ENCODE measurements at places on chromosomes 4 and X.

DNA sequence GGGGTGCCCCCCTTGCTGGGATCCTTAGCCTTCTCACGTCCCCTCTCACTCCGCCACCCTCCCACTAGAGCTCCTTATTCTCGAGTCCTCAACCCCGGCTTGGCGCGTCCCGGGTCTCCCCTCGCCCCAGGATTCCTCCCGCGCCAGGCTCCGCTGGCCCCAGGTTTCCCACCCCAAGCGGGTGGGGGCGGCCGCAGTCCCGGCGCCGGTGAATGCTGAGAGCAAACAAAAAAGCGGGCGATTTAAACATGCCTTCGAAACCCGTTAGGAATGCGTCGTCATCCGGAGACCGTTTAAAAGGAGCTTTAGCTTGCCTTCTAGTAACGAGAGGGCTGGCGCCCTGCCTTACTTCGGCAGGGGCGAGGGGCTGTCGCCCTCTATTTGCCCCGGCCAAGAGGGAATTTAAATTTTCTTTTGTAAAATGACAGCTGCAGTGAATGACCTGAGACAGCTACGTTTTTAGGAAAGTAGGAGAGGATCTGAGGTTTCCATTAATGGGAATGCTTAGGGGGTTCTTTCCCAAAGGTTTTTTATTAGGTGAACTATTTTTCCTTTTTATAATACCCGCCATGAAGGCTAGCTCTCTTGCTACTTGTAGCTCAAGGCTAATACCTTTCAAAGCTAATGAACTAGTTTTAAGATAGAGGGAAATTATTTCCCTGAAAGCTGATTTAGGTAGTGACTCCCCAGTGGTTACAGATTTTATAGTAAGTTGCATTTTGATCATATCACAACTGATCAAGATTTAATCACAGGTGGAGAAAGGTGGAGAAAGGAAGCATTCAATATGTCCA is 3.1 kb downstream of the JADE1 start:
- DNase-seq: no peak

DNA sequence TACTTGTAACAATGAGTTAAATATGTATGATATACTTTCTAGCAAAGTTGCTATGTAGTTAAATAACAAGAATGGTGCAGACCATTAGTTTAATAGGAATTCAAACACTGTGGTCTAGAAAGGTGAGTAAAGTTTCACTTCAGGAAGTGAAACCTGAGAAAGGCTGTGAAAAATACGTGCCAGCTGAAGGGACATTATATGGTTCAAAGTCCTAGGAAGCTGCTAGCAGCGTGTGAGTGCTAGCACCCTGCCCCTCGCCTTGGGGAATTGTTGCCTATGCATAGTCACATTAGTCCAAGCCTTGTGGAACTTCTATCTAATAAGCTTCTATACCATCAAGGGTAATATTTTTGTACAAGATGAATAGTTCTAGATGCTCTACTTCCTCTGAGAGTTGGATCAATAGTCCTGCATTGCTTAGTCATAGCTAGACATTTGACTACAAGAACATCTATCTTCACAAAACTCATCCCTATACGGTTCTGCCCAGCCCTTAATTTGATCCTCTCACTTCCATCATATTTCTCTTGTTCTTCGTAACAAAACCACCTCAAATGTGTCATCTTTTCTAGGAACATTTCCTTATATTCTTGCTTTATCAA is 45.8 kb upstream of the ARSJ start:
- peak; percentile 13 for DNase-seq

GRCh38 chrX:17986440-17986839 is 125.3 kb upstream of the RAI2 start:
- no peak for DNase-seq

GRCh38 chrX:100685284-100685996 is 41.4 kb downstream of the SRPX2 start:
- DNase-seq: peak; percentile 36

GRCh38 chrX:40061005-40061404 is 36.8 kb downstream of the BCOR start:
- DNase-seq: no peak

DNA sequence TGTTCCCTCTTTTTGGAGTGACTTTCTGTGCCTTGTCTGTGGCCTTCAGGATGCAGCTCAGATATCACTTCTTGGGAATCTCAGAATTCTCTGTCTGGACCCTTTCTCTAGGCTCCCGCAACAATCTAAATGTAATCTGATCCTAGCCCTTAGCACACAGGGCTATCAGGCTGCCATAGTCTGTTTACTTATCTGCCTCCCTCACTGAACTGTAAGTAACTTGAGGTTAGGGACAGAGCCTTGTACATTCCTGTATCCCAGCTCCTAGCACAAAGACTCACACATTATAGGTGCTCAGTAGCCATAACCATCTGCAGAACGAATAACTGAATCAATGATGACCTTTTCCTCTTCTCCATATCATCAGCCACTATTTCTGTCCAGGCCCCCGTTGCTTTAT is 69.5 kb downstream of the RTL9 start:
- DNase-seq: no peak

GRCh38 chr4:183857040-183857439 is 48.1 kb upstream of the STOX2 start:
- no peak for DNase-seq

DNA sequence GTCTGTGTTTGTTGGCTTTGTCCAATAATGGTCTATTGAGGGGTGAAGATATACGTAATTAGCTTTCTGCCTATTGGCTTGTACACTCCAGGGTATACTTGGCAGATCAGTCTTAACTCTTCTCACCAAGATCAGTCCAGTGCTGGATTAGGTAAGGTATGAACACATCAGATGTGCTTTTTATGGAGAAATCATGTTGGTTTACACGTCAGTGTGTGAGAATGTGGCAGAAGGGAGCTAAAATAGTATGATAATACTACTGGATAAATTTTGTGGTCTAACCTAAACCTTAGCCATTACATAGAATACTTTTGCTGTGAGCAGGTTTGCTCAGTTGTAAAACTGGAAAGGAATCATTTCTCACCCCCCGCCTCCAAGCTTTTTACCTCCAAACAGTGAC is 4.2 kb downstream of the PDHA1 start:
- DNase-seq: no peak

DNA sequence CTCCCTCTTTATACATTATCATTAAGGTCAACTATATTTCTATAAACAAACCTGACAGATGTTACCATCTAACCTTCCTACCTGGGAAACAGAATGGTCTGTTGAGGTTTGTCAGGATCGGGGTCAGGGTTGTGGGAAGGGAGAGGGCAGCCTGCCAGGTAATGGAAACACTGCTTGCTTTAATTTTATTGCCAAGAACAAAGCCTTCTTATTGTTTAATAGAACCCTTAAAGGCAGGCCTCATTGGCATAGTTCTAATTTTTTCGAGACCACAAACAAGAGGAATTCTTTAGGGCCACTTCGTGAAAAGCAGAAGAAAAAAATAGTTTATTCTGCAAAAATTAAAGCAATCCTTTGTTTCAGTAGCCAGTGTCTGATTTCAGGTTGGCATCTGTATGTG is 113.2 kb downstream of the MID1 start:
- no peak for DNase-seq

DNA sequence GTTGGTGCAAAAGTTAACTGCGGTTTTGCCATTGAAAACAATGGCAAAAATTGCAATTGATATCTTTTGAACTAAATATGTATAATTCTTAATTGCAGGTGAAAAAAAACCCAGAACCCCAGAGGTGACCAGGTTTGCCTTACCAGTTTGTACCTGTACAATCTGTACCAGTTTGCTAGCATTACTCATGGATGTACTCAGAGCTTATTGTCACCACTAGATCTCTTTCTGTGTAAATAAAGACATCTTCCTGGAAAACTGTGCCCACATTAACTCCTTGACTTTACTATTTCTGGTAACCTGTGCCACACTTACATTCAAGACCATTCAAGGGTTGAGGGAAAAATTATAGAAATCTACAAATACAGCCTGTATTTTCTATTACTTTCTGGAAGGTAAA is 139.7 kb downstream of the ELOVL6 start:
- DNase-seq: no peak

GRCh38 chrX:23788521-23788920 is 5.5 kb downstream of the SAT1 start:
- no peak for DNase-seq

- no peak for DNase-seq
Measured at GRCh38 chr4:108433832-108434231, 186.5 kb upstream of the RPL34 start.

DNA sequence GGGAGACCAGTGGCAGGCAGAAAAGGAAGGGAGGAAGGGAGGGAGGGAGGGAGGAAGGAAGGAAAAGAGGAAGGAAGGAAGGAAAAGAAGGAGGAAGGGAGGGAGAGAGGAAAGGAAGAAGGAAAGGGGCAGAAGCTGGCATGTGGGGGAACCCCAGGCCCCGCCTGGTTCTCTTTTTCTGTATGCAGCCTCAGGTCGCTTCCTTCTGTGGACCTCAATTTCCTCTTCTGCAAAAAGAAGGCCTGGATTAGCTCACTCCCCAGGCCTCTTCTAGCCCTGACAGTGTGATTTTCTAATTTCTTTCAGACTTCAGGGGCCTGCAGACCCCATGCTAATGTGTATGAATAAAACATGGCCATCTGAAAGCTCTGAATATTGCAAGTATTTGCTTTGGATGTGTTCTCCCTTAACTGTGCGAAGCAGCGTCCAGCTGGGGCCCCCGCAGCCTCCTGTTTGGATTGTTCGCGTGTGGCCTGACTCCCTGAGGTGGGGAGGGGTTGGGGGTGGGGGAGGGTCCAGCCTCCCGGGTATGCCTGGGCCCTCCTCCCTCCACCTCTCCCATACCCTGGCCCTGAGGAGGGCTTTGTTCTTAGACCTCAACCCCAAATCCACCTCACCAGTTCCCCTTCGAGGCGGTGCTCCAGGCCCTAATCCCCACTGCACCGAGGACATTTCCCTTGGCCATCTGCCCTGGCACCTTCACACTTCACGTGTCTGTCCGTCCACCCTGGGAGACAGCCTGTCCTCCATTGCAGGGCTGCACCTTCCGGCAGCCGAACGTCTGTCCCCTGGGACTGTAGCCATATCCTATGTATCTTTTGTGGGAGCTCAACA is 199.9 kb upstream of the ATP6AP2 start:
- DNase-seq: no peak

- no peak for DNase-seq
Measured at GRCh38 chr4:165384598-165384997, 5.8 kb downstream of the CPE start.

- DNase-seq: no peak
Measured at GRCh38 chr4:37685161-37685822, 884 bp downstream of the RELL1 start.

GRCh38 chrX:41276661-41277506 is 57.1 kb upstream of the DDX3X start:
- DNase-seq: no peak

DNA sequence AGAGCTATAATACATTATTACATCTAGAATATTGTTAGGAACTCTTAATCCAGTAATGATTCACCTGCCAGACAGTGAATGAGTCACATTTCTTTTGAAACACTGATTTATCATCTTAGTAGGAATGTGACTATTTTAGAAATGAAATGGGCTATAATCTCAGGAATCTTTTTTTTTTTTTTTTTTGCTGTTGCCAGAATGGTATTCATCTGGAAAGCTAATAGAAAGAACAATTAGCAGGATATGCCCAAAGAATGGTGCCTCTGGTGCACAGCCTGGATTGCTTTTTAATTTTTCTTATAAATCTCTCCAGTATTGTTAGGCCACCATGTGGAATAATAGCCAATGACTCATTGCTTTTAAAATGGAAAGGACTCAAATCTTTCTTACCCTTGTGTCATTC is 181.1 kb upstream of the SMIM31 start:
- no peak for DNase-seq

GRCh38 chr4:84672177-84672576 is 89.2 kb downstream of the CDS1 start:
- no peak for DNase-seq

DNA sequence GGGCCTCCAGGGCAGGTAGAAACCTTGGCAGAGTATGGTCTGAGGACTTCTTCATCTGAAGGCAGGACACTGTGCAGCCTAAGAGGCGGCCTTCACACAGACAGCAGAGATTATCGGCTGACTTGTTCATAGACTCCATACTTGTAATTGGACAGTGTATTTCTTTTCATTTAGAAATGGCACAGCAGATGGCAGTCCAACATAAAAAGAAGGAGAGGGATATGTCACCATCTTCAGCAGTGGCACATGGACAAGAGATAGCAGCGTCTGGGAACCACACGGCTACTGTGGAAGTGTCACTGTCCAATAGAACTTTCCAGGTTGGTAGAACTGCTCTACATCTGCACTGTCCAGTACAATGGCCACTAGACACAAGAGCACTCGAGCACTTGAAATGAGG is 21.7 kb upstream of the GEMIN8 start:
- no peak for DNase-seq

- no peak for DNase-seq
Measured at GRCh38 chrX:129144172-129145038, 378.9 kb downstream of the SMARCA1 start.

GRCh38 chrX:79094075-79094832 is 50.2 kb upstream of the GPR174 start:
- no peak for DNase-seq

DNA sequence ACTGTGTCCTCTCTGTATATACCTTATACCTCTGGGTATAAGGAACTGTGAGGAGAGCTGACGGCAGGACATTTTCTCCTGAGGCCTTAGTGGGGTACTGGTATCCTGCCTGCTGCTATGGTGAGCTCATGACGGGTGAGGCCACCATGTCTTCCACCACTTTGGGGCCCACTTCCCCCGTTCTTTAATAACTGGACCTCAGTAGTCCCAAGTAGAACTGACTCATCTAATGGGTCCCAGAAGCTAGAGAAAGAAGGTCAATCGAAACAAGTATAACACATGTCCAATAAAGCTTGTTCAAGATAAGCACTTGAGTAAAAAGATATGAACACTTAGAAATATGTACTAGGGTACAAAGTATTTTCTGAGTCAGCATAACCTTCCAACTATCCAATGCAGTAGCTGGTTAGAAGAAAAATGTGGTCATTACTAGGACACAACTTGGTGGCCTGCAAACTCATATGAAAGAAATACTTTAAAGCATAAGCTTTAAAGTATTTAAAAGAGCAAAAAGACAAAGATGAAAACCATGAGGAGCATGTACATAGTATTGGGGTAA is 71.7 kb downstream of the DIPK2B start:
- DNase-seq: no peak

DNA sequence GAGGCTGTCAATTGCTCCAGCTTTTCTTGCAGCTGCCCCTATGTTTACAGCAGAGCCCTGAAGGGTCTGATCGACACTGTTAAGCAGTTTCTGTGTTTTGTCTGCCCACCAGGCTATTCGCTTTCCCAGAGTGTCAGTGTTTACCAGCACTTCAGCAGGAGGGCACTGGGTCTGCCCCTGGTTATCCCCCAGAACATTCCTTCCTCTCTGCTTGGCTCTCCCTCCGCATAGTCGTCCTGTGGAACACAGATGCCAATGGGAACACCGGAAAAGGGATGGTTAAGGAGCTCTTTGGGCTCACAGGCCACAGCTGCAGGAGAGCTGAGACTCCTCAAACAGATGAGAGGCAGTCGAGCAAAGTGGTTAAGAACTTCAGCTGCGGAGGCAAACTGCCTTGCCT is 71.3 kb upstream of the FBXW7 start:
- DNase-seq: no peak

GRCh38 chr4:6932475-6932874 is 22.8 kb downstream of the TBC1D14 start:
- DNase-seq: no peak

GRCh38 chrX:30620980-30621618 is 32.1 kb upstream of the GK start:
- DNase-seq: no peak

- DNase-seq: no peak
Measured at GRCh38 chr4:83728191-83728590, 192.3 kb downstream of the GPAT3 start.

GRCh38 chr4:108484187-108484586 is 136.2 kb upstream of the RPL34 start:
- no peak for DNase-seq

Measured in GM06990 (cell line).